T-cell (primary cell): ENCODE measurements at places on chromosomes 4 and X.

- no peak for DNase-seq
Observed at GRCh38 chr4:38049545-38050170, 89.5 kb downstream of the PTTG2 start.

- no peak for DNase-seq
Observed at GRCh38 chr4:33262824-33263223, 2542.7 kb downstream of the PCDH7 start.

- DNase-seq: no peak
Observed at GRCh38 chrX:48896611-48897011, 957 bp downstream of the TIMM17B start.

- DNase-seq: no peak
Observed at GRCh38 chrX:47162927-47163583, 18.0 kb downstream of the RBM10 start.

- no peak for DNase-seq
Observed at GRCh38 chr4:30959781-30960485, 239.8 kb downstream of the PCDH7 start.
